ENCODE measurements at places on chromosomes 12 and 14. TPM values are rescaled to one million over a fixed set of nuclear protein-coding genes. Genes with fewer than 3 reads are reported as not detected.

GRCh38 chr14:100076606-100077005 is 11.4 kb downstream of the EVL start:
- DNase-seq, result no peak

GRCh38 chr12:93805736-93806141 is 128.6 kb downstream of the CRADD start:
- DNase-seq, result no peak

GRCh38 chr12:127272864-127273263 is 994.1 kb upstream of the TMEM132C start:
- DNase-seq, result no peak

DNA sequence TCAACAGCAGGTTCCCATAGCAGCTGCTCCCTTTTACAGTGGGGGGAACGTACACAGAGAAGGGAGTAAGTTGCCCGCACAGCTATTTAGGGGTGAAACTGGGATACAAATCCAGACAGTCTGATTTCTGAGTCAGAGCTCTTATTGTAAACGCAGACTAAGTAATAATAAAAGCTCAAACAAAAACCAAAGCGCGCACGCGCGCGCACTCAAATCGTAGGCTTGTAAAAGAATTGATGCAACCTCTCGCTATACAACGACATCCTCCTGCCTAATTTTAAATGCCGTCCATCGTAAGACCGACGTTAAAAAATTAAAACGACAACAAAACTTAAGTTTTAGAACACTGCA is 747 bp upstream of the DACT1 start:
- no peak for DNase-seq

- DNase-seq, result no peak
These were observed 66.9 kb downstream of the KNTC1 start for GRCh38 chr12:122593910-122594309.

DNA sequence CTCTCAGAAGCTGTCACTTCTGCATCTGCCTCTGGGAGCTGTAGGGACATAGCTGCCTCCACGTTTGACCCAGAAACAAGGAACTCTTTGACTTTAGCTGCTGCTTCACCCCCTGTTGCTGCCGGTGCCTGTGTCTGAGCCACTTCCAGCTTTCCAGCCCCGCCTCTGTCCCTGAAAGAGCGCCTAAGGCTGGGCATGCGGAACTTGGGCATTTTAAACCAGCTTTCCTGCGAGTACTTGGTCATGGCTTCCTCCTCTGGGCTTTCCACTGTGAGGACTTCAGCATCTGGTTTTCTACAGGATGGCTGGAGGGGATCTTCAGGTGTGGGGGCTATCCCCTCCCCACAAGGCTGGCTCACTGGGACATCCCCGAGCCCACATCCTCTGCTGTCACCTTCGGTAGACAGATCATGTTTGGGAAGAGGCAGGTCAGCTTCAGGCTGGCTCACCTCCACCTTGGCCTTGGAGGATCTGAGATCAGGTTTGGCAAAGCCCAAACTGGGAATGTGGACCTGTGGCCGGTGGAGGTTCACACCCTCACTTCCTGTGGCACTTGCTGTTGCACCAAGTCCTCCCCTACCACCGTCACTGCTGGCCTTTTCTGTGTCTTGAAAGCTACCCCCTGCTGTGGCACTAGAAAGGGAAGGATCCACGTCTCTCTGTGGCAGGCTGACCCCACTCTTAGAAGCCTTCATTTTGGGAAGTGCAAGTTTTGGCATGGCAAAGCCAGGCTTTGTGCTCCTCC is 15.2 kb downstream of the PLD4 start:
- no peak for DNase-seq

GRCh38 chr14:47226877-47227520 is 448.4 kb downstream of the MDGA2 start:
- no peak for DNase-seq

GRCh38 chr14:22780105-22780679 is 13.7 kb downstream of the OXA1L start:
- no peak for DNase-seq

GRCh38 chr12:114444422-114445279 is 38.7 kb upstream of the TBX5 start:
- no peak for DNase-seq

GRCh38 chr14:54170301-54170700 is 213.7 kb upstream of the BMP4 start:
- no peak for DNase-seq

- peak; percentile 14 for DNase-seq
These were observed 33.0 kb downstream of the RASSF9 start for GRCh38 chr12:85803231-85803630.

DNA sequence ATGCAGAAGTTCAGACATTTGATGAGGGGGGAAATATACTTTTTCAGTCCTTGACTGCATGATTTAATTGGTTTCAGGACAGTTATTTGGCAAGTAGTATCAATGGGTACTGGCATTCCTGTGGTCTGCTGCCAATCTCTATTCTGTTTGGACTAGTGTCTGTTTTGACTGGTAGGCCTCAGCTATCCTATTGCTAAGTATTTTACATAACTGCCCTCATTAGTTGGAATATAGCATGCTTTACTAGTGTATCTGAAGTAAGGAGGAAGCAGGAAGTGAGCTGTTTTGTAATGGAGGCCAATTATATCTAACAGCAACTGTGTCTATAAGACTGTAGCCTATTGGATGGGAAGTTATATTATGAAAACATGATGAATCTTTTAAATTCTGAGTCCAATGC is 104.3 kb downstream of the FLRT2 start:
- no peak for DNase-seq

- DNase-seq, result no peak
These were observed 427 bp upstream of the TMEM120B start for GRCh38 chr12:121712190-121712460.

- DNase-seq, result no peak
These were observed 1.4 kb downstream of the ADIPOR2 start for GRCh38 chr12:1692226-1692625.

DNA sequence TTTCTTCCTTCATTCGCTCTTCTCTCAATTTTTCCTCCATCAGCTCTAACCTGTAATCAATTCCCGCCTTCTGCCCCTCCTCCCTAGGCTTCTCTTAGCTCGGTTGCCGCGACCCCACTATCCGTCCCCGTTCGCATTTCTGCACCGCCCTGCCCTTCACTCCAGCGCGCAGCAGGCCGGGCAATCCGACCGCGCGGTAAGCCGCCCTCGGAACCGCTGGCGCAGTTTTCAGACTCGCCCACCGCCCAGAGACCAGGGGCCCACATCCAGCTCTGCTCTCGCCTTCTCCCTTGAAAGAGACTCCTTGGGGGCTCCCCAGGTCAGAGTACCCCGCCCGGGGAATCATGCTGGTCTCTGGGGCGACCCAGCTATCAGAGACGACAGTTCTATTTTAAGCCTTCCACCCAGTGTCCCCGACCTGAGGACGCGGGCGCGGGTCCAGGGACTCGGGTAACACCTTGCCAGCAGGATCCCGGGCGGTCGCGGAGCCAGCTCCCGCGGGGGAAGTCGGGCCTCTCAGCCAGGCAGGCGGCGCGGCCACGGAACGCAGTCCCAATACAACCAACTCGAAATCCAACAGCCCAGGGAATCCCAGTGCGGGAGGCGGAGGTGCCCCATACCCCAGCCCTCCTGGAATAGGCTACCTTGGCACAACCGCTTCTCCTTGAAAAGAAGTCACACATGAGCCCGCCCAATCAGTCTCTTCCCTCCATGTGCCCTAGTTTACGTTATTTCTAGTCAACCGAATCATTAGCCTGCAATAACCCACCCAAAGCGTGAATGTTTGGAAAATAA is 5.7 kb upstream of the SLC38A4 start:
- DNase-seq, result no peak

- no peak for DNase-seq
These were observed 36.2 kb downstream of the PAPOLA start for GRCh38 chr14:96538097-96538989.

- DNase-seq, result no peak
These were observed 26.3 kb downstream of the MLXIP start for GRCh38 chr12:122104844-122105243.

GRCh38 chr12:122028165-122028904 is 6.7 kb downstream of the BCL7A start:
- DNase-seq, result no peak

GRCh38 chr12:89861086-89861485 is 152.4 kb upstream of the ATP2B1 start:
- DNase-seq, result no peak

GRCh38 chr12:124556896-124557501 is 10.4 kb downstream of the NCOR2 start:
- no peak for DNase-seq

GRCh38 chr14:47526591-47527244 is 148.7 kb downstream of the MDGA2 start:
- DNase-seq, result no peak

DNA sequence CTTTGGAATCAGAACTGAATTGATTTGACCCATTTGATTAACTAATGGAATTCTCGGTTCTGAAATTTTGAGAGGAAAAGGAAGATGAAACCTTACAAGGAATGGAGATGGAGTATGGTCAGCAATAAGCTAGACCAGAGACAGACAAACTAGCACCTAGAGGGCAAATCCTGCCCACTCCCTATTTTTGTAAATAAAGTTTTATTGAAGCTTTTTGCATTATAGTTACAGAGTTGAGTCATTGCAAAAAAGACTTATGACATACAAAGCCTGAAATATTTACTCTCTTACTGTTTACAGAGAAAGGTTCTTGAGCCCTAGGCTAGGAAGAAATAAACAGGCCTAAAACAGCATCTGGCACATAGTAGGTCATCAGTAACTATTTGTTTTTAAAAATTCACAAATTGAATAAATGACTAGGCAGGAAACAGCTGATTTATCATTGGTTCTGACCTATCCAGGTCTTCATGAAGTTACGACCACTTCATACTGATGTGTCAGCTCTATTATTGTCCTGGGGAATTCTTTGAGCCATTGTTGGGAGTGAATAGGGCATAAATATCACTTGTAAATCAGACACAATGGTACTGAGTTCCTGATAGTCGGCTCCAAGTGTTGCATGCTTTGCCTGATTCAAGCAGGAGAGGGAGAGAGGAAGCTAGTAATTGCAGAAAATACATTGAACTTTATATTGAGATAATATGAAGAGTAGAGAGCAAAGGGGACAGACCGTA is 14.6 kb upstream of the STAB2 start:
- no peak for DNase-seq

DNA sequence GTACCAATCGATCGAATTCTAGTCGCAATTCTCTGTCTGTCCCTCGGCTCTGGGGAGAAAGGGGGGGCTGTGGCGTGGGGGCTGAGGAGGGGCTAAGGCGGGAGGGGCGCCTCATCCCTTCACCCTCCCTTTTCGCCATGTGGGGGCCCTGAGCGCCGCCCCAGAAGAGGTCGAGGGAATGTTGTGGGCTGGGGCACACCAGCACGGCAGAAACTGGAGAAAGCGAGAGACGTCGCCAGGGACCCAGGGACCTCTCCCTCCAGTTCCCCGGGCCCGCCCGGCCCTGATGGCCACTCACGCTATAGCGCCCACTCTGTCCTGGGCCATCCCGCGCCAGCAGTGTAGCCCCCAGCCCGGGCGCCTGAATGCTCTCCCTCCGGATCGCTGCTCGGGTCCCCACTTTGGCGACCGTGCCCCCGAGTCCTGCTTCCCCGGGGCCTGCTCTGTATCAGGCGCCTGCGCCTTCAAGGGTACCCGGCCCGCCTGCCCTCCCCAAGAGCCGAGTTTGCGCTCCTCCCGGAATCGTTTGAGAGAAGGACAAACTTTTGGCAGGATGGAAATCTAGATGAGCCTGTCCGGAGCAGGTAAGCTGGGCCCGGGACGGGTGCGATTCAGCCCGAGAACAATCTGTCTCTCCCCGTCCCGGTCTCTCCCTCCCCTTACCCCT is 62.6 kb downstream of the SMUG1 start:
- DNase-seq, result no peak

DNA sequence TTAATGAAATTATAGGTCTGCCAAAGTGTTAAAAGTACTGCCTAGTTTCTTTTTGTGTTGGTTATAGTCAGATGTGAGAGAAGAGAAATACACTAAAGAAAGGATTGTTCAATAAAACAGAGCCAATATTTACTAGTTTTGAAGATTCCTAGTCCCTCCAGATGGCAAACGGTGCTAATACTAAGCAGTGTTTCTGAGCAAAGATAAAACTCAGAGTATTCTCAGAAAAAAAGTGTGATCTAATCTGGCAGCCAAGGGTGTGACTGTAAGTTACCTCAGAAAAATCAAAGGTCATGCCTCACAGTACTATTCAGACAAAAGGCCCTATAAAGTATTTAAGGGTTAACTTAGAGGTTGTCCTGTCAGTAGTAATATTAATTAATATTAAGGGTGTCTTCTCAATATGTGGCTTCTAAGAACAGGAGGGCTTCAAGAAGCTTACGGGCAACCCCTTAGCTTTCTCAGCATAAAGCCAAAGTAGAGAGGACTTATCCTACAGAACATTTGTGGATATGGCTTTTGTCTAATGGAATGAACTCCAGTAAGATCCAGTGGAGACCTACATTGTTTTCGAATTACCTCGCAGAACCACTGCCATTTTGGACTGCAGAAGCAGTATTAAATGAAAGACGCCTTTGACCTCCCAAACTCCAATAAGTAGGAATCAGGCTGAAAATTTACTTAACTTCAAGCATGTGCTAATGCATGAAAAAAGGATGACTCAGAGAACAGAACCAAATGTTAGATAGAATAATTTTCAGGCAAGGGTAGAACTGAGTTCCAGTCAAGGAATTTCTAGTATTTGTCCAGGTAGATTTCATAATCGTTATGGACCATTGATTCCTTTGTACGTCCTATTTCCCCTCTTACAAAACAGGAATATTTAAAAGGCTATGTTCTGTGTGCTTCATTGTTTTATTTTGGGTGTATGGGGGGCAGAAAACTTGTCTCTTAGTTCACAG is 46.6 kb downstream of the USP15 start:
- DNase-seq, result no peak

DNA sequence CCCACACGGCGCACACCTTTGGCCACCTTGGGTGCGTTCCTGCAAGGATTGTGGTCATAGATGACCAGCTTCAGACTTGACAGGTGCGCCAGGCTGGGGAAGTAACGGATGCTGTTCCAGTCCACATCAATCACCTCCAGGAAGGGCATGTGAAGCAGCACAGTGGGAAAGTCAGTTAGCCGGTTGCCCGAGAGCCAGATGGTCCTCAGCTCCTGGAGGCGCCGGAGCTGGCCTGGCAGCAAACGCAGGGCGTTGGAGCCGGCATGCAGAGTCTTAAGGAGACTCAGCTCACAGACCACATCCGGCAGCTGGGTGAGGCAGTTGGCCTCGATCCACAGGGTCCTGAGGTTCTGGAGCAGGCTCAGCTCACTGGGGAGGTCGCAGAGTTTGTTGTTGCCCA is 581 bp downstream of the LRRC10 start:
- no peak for DNase-seq

GRCh38 chr12:124774054-124774461 is 89.6 kb downstream of the SCARB1 start:
- DNase-seq, result no peak

GRCh38 chr12:55673638-55674037 is 34.1 kb downstream of the ITGA7 start:
- no peak for DNase-seq

Gene OR6C76
- not detected for total RNA-seq

Gene DCN
- total RNA-seq, result 1.8 TPM

Gene TTC9
- total RNA-seq, result 0.67 TPM

Gene STYK1
- 0.89 TPM for total RNA-seq

Gene LRTM2
- not detected for total RNA-seq

Gene BEGAIN
- 40.0 TPM for total RNA-seq

Gene MSI1
- 0.17 TPM for total RNA-seq

Gene C14orf39
- 0.10 TPM for total RNA-seq
